Skeletal muscle cell (primary cell): ENCODE measurements at places on chromosomes 7 and 10.

DNA sequence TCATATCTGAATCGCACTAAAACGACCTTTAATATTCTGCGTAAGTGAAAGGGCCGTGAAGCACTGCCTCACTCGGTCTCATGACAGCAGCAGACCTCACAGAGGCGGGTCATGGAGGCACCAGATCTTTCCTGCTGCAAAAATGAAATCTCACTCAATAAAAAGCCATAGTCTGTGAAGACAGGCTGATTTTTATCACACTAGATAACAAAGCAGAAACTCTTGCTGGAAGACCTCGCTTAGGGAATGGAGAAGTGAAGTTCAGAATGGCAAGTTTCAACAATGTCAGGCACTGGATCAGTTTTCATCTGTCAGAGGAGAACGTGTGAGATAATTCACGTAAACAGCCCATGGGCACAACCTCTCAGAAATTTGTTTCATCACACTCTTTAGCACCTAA is 8.0 kb downstream of the SEPHS1 start:
- DNase-seq, result no peak

DNA sequence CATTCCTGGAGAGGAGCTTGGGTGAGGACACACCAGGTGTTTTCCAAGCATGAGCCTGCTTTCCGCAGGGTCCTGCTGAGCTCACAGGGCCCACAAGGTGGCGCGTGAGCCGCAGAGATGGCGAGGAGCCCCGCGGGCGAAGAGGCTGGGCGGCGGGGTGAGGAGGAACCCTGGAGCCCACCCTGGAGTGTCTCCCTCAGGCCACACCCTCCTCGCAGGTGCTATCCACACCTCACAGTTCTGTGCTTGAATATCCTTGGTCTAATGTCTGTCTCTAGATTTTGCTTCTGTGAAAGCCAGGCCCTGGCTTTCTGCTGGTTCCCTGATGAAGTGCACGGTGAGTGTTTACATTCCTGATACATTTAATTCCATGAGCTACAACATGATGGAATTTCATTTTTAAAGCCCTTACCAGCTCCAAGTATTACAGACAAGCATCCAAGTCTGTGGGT is 433.6 kb downstream of the ACTR3B start:
- no peak for DNase-seq

GRCh38 chr10:33094263-33095051 is 136.4 kb upstream of the ITGB1 start:
- no peak for DNase-seq

DNA sequence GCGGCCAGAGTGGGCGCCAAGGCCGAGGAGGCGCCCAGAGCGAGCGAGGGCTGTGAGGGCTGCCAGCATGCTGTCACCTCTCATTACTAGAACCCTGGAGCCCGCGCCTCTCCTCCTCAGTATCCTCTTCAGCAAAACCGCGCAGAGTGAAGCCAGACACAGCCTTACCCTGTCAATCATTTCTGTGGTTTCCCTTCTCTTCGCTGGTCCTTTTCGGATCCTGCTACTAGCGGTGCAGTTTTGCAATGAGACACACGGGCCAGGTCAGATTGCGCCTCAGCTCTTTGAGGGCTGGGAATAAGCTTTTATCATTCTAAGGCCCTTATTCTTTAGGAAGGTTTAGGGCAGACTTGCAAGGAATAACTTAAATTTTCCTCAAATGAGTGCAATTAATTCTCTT is 55.5 kb upstream of the FAM171A1 start:
- no peak for DNase-seq

DNA sequence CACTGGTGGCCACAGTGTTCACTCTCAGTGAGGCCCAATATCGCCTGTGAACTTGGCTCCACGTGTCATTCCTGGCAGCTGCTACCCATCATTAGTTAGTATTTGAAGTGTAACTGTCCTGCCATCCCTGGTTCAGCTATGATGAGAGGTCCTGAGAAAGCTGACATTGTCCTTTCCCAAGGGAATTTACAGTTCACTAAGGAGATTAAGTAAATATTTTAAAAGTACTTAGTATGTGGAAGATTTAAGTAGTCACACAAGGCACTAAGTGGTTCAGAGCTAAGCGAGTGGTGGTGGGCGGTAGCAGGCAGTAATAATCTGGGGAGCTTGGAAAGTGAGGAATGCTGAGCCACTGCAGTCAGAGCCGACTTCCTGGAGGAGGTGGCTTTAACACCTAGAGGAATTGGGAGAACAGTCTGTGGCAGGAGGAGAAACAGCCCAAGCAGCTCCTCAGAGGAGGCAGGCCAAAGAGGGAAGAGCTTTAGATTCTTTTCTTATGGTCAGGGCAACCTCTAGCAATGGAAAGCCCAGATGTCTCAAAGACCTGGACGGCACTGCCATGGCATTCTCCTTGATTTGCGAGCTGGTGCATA is 519.7 kb downstream of the LRMDA start:
- no peak for DNase-seq

- no peak for DNase-seq
Measured at GRCh38 chr7:69359003-69359700, 239.1 kb upstream of the AUTS2 start.

DNA sequence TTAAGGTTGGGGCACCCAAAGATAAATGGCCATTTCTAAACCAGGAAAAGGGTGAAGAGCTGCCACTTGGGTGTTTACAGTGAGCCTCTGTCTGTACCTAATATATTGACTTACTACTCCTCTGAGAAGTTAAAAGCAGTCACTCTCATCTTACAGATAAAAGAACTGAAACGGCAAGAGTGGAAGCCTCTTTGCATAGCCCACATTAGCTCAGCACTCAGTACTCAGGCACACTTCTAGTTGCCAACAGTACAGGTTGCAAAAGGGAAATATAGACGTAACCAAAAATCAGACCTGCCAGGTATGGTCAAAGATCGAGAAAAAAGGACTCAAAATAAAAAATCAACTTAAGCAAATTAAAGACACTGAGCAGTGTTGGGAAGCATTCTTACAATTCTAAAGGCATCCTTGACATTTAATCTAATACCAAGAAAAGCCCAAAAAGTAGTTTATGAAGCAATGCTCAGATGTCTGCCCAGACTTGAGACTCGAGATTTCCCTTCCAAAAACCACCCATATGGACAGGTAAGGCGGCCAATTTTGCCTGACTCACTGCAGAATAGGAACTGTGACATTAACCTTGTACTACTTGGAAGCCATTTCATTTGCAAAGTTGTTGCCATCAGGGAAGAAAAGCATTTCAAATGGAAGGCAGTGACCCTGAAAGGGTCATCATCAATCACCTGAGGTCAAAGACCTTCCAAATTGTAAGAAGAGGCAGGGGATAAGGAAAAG is 139.3 kb downstream of the SLC25A13 start:
- no peak for DNase-seq

DNA sequence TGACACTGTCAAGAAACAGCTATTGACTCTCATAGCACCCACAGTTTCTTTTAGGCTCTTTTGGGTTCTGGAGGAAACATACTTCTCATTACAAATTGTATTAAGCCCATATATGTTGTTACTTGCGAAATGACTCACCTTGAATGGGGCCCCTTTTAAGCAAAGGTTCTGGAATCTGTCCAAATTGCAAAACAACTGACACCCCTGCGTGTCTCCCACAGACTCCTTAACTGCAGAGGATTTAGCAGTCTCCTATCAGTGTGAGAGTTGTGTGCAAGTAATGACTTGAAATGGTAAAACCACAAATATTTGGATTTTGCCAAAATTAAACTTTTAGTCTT is 192.3 kb downstream of the DNAJC1 start:
- peak; percentile 6 for DNase-seq
